ENCODE measurements at places on chromosomes 5 and 9. TPM values are rescaled to one million over a fixed set of nuclear protein-coding genes. Genes with fewer than 3 reads are reported as not detected.

DNA sequence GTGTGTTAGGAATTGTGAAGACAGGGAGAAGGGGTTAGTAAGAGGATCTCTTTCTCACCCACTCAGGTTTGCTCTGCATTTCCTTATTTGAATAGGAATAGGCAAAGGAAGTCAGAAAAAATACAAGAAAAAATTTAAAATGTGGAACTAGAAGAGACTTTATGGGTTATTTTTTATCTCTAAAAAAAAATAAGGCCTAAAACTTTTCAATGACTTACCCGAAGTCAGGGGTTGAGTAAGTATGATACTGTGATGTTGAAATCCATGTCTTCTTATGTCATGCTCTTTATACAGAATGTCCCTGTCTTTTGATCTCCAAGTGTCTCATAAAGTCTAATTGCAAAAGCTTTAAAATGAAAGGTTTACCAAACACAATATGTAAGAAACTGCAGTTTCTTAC lies 148.3 kb upstream of the PIK3R1 start:
- no peak for DNase-seq

DNA sequence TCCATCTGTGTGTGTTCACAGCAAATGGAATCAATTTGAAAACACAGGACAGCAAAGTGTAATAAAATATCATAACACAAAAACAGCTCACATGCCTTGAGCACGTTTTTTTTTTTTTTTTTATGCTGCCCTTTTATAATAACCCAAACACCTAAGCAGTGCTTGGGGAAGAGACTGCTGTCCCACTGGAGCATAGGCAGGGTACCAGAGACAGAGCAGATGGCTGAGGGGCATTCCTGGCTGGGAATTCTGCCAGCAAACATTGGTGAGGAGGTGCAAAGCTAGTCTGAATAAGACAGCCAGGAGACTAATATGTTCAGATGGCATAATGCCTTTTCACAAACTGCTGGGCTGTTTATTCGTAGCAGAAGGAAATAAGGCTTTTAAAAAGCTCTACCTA lies 58.1 kb upstream of the SV2C start:
- no peak for DNase-seq

- no peak for DNase-seq
Observed at GRCh38 chr5:145340099-145340498, 495.0 kb downstream of the PRELID2 start.

- DNase-seq, result no peak
Observed at GRCh38 chr9:4854265-4854590, 61.5 kb downstream of the RCL1 start.

- DNase-seq, result no peak
Observed at GRCh38 chr5:143001764-143002351, 231.7 kb downstream of the ARHGAP26 start.

DNA sequence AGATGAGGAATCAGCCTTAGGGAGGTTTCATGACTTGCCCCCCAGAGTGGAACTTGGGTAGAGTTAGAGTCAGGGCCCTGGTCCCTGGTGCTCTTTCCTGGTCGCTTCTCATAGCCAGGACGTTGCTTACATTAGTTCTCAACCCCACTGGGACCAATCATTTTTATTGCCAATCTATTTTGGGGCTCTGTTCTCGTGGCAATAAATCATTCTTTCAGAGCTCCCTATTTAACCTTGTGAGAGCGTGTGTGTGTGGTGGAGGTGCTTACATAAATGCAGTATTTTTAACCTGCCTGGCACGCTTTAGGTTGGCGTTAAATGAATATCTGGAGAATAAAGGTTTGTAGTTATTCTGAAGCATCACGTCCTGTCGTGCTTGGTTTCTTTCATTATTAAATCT lies 4.1 kb downstream of the TRIO start:
- DNase-seq, result no peak

GRCh38 chr9:121859646-121860045 lies 208.2 kb downstream of the DAB2IP start:
- no peak for DNase-seq

- no peak for DNase-seq
Observed at GRCh38 chr9:98726735-98727134, 18.0 kb upstream of the GABBR2 start.

Gene FBN2
- 106 TPM for total RNA-seq

DNA sequence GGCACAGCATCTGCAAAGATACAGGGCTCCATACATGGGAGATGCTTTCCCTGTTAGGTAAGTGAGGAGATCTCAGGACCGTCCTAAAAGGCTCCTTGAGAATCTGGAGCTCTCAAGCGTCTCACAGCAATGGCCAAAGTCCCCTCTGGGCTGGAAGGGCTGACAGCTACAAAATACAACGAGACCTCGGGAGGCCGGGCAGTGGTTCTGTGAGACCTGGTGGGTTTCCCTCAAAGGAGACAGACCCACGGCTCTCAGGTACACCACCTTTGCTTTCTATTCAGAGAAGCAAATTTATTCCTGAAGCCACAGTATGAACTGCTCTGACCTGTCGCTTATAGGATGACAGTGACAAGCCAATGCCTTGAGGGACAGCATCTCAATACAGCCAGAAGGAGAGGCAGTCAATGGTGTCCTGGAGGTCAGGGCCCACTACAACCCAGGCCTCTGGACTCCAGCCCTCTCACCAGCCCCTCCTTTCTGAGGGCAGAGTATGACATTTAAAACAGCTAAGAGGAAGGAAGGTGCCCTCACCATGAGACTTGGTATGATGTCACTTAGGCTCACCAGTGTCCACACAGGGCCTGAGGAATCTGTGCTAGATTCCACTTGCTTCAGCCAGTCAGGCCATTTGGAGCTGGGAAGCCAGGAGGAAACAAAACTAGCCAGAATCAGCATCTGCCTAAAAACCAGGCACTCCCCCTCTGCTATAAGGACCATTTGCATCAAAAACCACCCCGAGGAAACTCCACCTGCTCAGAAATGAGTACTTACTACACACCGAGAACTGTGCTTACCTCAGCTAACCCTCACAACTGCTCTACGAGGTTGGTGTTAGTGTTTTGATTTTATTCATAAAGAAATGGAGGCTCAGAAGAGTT lies 86.5 kb upstream of the FSTL4 start:
- DNase-seq, result no peak

DNA sequence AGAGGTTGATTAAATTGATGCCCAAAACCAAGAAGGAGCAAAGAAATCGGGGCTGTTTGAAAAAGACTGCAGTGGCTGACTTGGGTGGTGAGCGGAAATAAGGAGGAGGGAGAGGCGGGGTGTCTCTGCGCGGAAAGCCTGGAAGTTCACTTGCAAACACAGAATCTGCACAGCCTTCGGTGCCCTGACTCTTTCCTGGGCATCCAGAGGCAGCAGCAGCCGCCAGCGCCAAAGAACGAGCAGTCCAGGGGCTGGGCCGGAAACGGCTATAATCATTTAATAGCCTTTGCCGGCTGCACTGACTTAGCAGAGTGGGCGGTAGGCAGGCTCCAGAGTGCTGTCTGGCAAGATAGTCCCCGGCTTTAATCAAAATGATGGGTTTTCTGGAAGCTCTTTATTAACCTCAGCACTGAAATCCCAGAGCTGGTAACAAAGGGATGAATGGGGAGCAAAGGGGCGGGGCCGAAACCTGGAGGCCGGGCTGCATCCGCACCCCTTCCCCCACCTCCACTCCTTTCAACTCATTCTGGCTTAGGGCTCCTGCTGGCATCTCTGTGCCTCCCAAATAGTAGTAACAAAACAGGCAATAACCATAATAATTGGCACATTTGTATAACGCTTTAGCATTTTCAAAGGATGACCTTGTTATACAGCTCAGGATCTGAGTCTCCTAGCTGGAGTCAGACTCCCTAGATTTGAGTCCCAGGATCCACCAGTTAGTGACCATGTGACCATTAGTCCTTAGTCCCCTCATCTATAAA lies 35.7 kb downstream of the PCDHAC2 start:
- DNase-seq, result peak; percentile 34

Gene CDH10
- 15.8 TPM for total RNA-seq

DNA sequence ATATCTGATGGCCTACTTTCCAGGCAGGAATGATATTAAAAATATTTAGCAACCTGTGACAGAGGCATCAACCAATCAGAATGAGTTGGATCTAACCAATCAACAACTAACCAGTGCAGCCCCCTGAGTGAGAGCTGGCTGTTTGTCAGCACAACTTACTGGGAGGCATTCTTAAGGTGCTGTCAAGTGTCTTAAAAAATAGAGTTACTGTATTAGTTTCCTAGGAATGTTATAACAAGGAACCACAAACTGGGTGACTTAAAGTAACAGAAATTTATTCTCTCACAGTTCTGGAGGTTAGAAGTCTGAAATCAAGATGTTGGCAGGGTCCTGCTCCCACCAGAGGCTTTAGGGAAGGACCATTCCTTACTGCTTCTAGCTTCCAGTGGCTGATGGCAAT lies 85.2 kb downstream of the ATG10 start:
- no peak for DNase-seq

GRCh38 chr5:113217619-113218184 lies 217.1 kb downstream of the TSSK1B start:
- no peak for DNase-seq

Gene ANXA2R
- total RNA-seq, result 1.1 TPM

- no peak for DNase-seq
Observed at GRCh38 chr5:139022528-139022927, 147.4 kb upstream of the LRRTM2 start.

DNA sequence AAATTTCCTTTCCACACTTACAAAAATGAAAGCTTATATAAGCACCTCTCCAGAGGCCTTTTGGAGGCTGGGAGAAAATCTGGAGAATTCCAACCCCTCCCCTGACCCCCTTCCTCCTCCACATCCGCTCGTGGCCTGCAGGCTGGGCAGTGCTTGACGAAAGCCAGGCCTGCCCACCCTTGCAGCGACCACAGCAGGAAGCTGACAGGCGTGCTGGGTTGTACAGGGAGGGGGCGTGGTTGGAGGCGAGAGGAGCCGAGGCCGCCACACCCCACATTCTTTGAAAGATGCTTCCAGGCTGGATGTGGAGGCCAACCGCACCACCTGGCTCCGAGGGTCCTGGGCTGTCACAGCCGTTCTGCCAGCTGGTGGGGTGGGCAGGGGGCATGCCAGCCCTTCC lies 47.8 kb upstream of the IER5L start:
- DNase-seq, result peak; percentile 23

DNA sequence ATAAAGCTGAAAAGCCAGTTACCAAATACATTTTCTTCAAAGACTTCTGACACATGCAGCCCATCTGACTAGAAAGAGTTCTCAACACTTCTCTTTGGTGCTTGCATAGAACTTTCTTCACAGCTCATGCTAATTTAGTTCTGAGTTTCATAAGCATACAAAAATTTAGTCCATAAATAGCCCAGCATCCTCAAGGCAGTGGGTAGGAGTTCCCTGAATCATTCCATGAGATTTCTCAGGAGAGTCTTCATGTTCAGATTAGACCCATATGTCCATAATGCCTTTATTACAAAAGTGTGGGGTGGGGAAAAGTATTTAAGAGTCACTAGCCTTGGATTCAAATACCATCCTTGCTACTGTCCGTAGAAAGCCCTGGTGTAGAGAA lies 290.2 kb upstream of the RGMB start:
- DNase-seq, result no peak

DNA sequence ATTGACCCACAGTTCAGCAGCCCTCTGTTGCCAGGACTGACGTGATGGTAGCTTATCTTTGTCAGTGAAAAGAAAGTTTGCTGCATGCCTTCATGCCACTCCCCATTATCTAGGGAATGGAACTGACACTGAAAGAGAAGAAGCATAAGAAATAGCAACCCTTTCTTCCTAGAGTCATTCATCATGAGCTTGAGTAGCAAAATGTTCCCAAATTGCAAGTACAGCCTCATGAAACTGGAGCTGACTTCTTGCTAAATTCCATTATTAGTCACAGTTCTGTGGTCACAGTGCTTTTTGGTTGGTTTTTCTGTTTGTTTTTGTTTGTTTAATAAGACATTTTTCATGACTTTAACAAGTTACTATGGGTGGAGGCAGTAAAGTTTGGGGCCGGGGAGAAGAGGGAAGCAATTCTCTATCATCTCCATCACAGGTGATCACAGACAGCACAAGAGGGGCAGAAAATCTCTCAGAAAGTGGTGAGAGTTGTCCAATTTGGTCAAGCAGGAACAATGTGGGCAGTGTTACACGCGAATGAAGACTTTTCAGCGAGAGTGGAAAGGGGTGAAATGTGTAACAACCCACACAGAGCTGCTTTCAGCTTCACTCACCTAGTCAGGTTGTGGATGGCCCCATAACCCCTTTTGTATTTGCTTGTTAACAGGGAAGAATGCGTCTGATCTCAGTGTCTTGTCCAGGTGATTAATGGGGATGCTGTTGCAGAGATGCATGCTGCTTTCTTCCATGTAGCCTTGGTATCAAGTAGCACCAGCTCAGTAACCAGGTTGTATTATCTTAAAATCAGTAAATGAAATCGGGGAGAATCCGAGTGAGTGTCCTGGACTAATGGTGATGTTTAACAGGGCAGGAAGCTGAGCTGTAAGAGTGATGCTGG lies 440.4 kb downstream of the DMRT2 start:
- DNase-seq, result no peak

Gene SLC23A1
- not detected for total RNA-seq

Gene WDR31
- 0.95 TPM for total RNA-seq

DNA sequence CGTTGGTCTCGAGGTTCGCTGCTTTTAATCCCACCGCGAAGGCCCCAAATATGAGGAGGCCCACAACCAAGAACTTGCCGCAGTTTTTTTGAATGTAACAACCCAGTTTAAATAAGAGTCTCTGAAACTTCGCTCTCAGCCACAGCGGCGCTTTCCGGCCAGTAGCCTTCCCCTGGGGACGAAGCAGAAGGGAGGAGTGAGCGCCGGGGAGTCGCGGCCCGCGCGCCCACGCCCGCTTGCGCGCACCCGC lies 10.4 kb downstream of the PTCH1 start:
- peak; percentile 39 for DNase-seq

GRCh38 chr5:55520117-55520839 lies 14.5 kb downstream of the PLPP1 start:
- no peak for DNase-seq

DNA sequence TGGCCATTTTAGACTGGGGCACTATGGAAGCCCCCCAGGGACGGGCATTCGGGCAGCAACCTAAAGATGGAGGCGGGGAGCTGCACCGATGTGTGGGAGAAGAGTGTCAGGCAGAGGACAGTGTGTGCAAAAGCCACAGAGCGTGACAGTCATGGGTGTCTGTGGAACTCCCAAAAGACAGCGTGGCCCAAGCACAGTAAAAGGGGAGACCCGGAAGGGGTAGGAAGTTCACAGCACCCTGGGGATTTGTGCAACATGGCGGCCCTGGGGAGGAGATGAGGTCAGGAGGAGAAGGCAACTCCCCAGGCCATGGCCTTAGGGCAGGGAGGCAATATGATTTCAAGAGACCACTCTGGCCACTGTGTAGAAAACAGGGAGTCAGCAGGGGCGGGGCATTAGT lies 38.9 kb upstream of the FGF1 start:
- no peak for DNase-seq

Gene PDGFRB
- 23.7 TPM for total RNA-seq

- no peak for DNase-seq
Observed at GRCh38 chr5:116025866-116026265, 6.4 kb upstream of the ARL14EPL start.

DNA sequence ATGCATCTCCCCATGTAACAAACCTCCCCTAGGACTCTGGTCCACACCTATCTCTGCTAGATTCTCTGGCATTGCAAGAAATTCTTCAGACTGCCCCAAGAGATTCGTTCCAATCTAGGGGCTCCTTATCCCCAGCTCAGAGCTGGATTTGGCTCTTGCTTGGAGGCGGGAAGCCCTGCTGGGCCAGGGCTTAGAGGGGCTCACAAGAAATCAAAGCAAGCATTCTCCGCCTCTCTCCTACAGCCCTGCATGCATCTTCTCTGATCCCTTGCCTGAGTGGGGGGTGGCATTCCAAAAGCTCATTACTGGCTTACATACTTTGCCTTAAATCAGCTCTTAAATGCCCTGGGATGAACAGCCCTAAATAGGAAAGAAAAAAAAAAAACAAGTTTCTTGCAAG lies 75.8 kb downstream of the KCNIP1 start:
- DNase-seq, result no peak

GRCh38 chr9:82513976-82514735 lies 525.6 kb downstream of the SPATA31D1 start:
- no peak for DNase-seq

All from endothelial cell (in vitro differentiated cells).